ENCODE measurements at places on chromosomes 11 and 22.

DNA sequence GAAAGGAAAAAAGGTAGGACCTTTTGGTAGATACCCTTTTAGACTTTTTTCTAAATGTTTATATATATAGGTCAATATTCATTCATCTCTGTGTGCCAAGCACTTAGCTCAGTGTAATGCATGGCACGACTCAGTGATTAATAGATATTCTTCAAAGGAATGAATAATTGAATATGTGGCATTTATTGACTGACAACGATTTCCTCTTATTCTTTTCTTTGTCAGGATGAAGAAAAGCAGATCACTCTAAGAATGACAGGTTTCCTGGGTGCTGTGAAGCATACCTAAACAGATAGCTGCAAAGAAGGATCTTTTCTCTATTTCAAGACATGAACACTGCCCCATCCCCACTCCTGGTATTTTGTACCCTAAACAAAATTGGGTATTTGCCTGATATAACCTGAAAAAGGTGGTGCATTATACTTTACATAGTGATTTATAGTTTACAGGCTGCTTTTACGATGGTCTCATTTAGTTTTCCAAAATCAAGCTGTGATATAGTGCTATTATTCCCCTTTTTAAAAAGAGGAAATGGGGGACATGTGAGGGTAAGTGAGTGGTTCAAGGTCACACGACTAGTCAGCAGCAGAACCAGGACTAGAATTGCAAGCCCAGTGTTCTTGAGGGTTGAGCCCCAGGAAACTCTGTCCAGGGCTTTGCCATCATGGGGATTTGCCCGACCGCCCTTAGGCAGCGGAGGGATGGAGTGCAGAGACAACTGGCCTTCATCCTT lies 32.9 kb upstream of the CLMP start:
- no peak for DNase-seq

GRCh38 chr22:43279867-43280522 lies 63.2 kb downstream of the SCUBE1 start:
- no peak for DNase-seq

GRCh38 chr22:17491090-17491640 lies 72.1 kb upstream of the SLC25A18 start:
- DNase-seq, result no peak

DNA sequence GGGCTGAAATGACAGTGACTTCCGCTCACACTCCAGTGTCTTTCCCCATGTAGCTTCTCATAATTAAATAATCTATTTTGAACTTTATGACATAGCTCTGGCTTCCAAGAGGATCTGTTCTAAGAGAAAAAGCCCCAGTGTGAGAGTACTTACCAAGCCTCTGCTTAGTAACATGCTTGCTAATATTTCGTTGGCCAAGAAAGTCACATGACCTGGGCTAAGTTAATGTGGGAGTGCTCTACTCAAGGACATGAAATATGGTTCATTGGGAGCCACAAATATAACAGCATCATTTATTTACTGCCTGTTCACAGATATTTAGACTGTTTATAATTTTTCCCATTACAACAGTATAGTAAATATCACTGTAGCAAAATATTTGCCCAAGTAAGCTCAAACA lies 42.5 kb downstream of the CCDC73 start:
- DNase-seq, result no peak

DNA sequence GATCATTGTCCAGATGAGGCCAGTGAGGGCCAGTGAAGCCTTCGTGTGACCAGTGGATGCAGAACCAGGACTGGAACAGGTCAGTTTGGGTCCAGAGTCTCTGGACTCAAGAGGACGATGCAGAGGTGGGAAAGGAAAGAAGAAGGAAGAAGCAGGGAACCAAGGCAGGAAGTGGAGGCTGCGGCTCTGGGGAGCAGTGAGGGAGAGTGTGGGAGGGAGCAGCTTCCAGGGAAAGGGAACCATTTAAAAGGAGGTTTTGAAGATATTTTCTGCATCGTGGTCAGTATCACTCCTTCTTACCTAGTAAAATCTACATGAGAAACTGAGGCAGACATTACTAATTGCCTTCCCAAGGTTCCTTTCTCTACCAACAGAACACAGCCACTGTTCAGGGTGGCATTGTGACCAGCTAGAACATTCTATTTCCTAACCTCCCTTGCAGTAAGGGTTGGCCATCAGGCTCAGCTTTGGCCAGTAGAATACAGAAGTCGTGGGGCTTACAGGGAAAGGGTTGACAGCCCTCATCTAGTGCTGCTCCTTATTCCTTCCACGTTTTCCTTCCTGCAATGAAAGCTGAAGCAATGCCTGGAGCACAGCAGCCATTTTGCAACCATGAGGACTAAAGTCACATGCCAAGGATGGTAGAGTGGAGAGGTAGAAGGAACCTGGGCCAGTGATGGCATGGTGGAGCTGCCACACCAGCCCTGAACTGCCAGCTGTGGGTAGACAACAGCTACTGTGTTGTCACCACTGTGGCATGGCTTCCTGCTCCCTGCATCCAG lies 29.1 kb upstream of the LINC01488 start:
- no peak for DNase-seq

- no peak for DNase-seq
Observed at GRCh38 chr11:113505046-113505445, 29.8 kb upstream of the DRD2 start.

DNA sequence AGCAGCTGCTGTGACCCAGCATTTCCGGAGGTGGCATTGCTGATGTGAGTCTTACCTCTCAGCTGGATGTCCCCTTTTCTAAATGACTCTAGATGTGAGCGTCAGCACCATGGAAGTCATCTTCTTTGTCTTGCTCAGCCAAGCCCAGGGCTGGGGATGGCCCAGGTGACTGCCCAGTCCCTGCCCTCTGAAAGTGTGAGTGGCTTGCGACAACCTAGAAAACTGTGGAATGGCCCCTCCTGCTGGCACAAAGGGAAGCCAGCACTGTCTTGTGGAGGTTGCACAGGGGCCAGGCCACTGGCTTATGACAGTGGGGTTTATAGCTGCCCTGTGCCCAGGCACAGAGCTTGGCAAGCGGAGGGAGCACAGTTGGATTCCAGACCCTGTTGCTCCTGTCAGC lies 6.2 kb downstream of the TUB start:
- DNase-seq, result no peak

- peak; percentile 35 for DNase-seq
Observed at GRCh38 chr22:37259540-37260029, 15.5 kb upstream of the RAC2 start.

DNA sequence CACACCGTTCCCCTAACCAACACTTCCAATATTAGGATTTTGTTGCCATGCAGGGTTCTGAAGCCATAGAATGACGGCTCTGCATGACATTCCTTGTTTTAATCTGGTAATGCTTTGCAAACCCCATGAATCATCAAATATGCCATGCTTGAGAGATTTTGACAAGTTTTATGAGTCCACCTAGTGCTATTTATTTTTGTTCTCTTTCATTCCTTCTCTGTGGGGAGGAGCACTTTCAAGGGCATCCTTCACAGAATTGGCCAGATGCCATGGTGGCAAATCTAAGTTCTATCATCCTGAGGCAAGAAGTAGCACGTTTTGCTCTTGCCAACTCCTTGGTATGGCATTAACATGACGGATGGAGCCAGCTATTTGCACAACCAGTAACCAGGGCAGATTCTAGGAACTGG lies 268.4 kb downstream of the FAM76B start:
- no peak for DNase-seq

GRCh38 chr11:75768909-75769771 lies 562 bp downstream of the DGAT2 start:
- DNase-seq, result no peak

DNA sequence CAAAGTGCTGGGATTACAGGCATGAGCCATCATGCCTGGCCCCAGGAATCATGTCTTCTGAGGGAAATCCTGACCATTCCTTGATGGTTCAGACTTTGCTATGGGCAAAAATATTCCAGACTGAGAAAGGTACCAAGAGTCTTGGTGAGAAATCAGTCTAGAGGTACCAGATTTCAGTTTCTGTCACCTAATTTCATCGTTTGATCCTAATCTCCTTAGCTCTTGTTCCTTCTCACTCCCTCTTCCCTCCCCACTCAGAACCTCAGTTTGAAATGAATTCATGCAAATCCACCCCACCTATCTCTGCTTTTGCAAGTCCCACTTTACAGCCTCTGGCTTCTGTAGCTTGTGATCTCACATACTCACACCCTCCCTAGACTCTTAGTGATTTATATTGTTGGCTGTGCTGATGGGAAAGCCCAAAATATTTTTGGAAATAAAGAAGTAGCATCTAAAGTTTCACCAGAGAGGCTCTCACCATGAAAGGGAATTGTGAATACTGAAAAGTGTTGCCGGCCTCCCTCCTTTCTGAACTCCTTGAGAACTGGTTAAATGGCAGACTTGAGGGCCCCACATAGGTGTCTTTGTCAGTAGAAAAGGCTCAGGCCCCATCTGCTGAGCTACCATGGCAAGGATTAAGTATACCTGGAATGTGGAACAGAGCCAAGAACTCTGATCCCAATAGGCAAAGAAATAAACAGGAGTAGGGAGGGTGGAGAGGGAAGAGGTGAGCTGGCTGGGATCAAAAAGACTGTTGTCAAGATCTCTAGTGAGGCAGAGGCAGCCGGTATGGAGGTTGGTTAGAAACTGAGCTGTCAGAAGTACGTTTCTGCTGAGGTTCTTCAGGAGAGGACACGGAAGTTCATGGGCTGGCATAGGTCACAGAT lies 190.5 kb upstream of the MTMR2 start:
- DNase-seq, result no peak

- no peak for DNase-seq
Observed at GRCh38 chr11:93606314-93606713, 55.2 kb upstream of the CEP295 start.

DNA sequence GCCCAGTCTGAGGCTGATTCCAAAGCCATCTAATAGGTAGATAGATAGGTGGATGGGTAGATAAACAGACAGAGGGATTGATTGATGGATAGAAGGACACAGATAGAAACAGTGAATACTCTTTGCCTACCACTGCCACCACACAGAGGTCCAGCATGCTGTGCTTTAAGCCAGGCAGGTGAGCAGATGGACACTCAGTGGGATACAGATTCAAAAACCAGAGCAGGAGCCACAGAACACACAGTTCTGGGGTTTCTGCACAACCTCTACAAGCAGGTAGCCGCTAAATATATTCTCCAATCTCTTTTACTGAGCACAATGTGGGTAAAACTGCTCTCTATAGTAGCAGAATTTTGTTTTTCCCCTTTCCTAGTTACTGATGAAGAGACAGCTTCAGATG lies 20.5 kb upstream of the JHY start:
- DNase-seq, result no peak

DNA sequence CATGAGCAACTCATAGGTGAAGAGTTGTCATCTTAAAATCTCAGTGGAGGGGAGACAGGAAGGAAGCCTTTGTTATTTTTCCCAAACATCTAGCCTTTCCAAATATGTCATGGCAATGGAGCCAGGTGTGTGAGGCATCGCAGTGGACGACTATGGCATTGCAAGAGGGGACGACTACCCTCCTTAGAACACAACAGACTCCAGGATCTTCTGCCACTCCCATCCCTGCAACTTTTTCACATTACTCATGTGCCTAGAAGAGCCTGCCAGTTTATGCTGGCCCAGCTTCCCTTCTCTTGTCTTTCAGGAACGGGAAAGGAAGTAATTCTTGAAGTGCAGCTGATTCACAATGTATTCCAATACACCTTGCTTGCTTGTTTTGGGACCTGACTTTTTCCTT lies 1008.4 kb downstream of the OPCML start:
- DNase-seq, result no peak

GRCh38 chr11:31987118-31988005 lies 103.5 kb upstream of the RCN1 start:
- no peak for DNase-seq

DNA sequence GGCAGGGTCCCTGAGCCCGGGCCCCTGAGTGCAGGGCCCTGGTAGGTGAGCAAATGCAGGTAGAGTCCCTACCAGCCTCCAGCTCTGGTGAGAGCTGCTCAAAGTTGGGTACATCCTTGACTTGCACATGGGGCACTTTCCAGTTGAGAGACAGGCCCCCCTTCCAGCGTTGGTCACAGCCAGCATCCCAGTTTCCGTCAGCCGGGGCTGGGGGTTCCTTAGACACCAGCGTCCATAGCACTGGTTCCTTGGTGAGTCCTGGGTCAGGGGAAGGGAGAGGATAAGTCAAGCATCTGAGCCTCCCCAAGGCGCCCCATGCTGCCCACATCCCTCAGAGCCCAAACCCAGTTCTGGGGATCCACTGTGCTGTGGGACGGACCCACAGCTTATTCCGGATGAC lies 5.6 kb downstream of the PNPLA5 start:
- no peak for DNase-seq

DNA sequence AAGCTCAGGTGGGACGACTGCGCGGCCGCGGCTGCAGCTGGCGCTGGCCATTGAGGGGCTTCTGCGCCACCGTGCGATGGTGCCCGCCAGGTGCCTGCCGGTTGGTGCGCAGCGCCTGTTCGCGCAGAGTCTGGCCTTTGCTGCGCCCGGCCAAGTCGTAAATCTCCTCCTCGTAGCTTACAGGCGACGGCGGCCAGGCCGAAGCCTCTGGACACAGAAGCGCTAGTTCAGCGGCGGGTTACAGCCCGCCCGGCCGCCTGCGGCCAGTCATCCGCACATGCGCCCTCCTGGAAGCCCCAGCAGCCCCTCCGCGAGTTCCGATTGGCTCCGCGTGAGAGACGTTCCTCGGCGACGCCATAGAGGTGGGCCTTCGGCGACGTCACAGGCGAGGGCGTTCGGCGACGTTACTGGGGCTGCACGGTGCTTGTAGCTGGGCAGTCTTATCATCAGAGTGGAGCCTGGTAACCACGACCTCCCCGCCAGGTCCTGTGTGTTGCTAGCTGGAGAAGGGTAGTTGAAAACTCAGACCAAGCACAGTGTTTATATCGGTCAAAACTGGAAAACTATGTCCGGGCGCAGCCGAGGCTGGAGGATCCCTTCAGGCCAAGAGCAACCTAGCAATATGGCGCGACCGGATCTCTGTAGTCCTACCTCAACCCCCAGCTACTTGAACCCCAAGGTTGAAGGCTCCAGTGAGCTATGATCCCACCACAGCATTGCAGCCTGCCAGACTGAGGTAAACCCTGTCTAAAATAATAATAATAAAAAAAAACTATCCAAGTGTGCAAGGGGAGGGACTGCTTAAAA lies 265.7 kb downstream of the OR4C45 start:
- no peak for DNase-seq

GRCh38 chr22:27309697-27310096 lies 491.9 kb downstream of the MN1 start:
- no peak for DNase-seq
